Activated naive CD8-positive, alpha-beta T cell treated with anti-CD3 and anti-CD28 coated beads for 36 hours (primary cell): ENCODE measurements at places on chromosomes 11 and 22.

DNA sequence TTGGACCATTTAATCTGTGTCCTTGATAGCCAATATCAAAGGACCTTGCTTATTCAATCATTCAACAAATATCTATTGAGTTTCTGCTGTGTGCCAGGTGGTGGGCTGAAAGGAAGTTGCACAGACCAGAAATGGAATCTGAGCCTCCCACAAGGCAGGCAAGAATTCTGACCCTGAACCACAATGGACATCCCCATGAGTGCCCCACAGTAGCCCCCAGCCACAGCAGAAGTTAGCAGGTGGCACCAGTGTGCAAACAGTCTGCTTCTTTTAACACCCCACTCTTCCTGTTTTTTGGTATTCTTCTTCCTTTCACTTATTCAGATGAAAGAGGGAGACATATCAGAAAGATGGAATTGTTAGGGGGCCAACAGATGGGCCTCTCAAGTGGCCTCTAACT lies 12.2 kb upstream of the SERPING1 start:
- DNase-seq: no peak

GRCh38 chr22:37343863-37344734 lies 61.8 kb downstream of the CYTH4 start:
- DNase-seq: no peak

DNA sequence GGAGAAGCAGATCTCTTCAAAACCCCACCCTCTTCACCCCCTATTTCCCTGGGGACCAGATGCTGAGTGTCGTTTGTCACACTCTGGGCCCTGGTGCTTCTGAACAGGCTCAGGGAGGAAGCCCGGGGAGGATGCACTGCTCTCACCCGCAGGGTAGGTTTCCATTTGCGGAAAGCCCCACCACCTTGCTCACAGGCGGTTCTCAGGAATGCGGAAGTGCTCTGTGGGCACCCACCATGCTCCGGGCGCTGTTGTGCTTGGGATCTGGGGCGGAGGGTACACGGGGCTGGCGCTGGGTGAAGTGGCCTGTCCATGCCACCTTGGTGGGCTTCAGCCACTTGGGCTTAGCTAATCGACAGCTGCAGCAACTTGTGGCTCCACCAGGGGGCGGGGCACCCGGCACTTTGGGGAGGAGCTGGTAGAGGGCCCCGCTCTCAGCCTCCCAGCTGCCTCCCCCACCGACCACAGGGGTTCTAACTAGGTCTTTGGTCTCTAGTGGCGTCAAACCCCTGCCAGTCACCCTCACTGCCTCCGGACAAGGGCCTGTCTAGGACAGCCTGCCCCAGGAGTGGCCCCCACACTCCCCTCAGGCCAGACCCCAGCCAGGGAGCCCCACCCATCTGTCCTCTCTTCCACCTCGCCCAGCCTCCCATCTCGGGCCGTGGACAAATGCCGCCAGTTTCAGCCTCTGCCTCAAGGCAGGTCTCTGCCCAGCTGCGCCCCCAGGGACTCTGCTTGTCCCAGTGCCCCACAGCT lies 7.4 kb downstream of the NDUFV1 start:
- DNase-seq: peak; percentile 80

- DNase-seq: no peak
These were observed 33.3 kb downstream of the SMIM38 start for GRCh38 chr11:69189059-69189458.

GRCh38 chr11:98766903-98767302 lies 253.8 kb upstream of the CNTN5 start:
- DNase-seq: no peak
